ENCODE measurements at places on chromosomes 16 and 17. TPM values are rescaled to one million over a fixed set of nuclear protein-coding genes. Genes with fewer than 3 reads are reported as not detected.

DNA sequence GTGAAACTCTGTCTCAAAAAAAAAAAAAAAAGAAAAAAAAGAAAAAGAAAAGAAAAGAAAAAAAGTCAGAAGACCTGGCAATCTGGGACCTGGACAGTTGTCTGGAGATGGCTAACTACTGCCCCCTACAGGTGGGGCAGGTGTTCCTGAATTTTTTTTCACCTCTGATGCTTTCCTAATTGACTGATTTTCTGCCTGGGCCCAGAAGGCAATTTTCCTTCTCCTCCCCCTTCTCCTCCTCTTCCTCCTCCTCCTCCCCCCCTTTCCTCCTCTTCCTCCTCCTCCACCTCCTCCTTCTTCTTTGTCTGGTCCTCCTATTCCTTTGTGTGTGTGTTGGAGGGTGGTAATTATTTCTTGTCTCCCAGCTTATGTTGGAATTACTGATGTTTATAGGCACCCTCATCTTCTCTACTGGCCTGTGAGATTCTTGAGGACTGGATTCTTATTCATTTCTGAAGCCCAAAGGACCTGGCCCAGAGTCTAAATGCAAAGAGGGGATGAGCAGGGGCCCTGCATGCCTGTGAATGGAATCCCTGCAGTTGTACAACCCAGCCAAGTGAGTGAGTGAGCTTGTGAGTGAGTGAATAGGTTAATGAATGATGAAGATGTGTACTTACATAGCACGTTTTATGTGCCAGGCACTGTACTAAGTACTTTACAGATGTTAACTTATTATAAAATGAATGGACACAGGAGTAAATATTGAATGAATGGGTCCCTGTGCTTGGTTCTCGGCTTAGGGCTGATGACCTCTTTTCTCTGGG lies 26.9 kb downstream of the IRX5 start:
- DNase-seq, result no peak

GRCh38 chr16:79493911-79494310 lies 106.6 kb downstream of the MAF start:
- no peak for DNase-seq

DNA sequence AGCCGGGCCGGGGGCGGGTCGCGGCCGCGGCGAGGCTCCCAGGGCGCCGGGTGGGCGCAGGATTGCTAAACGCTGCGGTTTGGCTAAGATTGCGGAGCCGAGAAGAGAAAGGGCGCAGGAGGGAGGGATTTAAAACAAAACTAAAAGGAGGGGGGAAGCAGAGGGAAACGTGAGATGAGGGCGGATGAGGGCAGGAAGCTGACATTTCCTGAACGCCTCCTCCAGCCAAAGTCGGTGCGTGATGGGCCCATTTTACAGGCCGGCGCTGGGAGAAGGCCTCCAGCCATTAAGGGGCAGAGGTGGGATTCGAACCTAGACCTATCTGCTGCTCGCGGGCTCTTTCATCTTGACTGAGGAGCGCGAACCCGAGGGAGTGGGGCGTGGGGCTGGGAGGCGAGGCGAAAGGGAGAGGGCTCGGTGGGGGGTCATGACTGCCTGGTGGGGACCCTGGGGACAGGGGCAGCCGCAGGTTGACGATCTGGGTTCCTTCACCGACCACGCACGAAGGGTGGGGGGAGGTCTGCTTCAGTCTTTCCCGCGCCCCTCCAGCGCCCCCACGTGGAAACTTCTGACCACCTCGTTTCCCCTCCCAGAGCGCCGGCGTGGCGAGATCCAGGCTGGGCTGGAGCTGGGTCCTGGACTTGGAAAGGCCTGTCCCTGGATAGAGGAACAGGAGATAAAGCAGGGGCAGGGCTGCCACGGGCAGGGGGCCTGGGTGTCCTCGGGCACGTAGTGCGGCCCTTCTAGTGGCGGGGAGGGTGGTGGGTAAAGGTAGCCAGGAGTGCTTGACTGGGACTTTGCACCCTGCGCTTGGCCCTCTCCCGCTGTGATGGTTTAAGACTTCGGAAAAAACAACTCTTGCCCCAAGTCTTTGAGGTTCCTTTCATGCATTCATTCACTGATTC lies 3.8 kb upstream of the TAC4 start:
- DNase-seq, result no peak

DNA sequence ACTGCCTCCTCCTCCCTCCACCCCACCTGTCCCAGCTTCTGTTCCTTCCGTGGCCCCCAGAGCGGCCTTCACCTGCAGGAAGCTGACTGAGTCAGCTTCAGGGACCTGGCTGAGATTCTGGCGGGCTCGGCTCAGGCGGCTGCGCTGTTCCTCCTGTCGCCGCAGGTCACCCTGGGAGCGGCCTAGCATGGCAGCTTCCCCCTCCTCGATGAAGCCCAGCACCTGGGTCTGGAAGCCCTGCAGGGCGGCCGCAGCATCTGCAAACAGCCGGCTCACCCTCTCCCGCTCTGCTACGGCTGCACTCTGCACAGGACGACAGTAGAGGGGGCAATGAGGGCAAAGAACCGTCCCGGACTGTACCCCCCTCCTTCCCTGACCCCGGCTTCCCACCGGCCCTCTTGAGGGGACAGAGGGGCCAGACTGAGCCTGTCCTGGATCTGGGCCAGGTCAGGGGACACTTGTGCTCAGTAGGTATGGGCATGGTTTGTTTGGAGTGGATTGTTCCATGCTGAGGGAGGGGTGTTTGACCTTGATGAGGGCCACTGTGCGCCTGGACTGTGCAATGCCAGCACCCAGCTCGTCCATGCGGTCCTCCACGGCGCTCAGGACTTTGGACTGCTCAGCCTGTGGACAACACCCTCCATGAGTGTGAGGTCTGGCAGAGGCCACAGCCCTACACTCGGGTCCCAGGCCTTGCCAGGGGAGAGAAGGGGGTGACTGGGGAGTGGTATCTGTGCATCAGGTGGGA lies 2.0 kb downstream of the TRIM47 start:
- no peak for DNase-seq

GRCh38 chr16:22029632-22030031 lies 21.7 kb downstream of the MOSMO start:
- no peak for DNase-seq

DNA sequence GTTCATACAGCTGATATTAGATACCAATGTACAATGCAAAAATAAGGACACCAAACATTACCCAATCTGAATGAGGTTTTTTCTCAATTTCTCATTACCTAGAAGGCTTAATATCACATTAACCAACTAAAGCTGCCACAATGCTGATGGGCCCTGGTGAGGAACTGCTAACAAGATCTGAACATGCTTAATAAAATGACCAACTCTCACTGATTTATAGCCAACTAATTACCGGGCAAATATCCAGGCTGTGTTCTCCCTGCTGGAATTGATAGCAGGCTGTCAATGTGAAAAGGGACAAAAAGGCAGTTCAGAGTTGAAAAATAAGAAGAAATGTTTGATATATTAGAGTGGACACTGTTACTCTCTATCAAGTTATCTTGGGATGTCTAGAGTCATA lies 124.6 kb downstream of the TOX3 start:
- DNase-seq, result no peak

DNA sequence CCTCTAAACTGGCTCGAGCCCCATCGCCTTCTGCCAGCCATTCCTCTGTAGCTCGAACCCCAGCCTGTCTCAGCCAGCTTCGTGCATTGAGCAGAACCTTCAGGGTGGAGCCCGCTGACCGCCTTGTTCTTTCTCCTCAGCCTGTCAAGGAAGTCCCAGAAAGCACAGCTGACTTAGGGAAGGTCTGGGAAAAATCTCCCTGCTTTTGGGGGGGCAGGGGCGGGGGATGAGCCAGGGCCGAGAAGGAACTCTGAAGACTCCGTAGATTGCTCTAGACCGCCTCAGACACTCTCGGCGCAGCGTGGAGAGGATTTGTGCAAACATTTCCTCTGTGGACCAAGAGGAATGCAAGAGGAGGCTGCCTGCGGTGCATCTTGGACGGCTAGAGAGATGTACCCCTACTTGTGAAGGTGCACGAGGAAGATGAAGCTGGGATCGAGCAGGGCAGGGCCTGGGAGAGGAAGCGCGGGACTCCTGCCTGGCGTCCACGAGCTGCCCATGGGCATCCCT lies at the start of gene GLP2R:
Gene GLP2R (plus strand): TSS at position 284 of the 510 bp plus-strand sequence. CDS start 140 bp downstream, at position 424.
- DNase-seq, result no peak

DNA sequence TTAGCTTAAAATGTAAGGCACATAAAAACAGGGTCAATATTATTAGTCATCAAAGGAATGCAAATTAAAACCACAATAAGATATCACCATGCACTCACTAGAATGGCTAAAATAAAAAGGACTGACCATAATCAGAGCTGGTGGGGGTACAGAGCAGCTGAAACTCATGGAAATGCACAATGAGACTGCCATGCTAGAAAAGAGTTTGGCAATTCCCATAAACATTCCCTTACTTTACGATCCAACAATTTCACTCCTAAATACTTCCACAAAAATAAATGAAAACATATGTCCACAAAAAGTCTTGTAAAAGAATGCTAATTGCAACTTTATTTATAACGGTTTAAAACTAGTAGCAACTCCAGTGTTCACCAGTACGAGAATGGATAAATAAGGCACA lies 36.1 kb upstream of the ERCC4 start:
- no peak for DNase-seq

GRCh38 chr16:48682971-48683370 lies 73.0 kb upstream of the N4BP1 start:
- no peak for DNase-seq

DNA sequence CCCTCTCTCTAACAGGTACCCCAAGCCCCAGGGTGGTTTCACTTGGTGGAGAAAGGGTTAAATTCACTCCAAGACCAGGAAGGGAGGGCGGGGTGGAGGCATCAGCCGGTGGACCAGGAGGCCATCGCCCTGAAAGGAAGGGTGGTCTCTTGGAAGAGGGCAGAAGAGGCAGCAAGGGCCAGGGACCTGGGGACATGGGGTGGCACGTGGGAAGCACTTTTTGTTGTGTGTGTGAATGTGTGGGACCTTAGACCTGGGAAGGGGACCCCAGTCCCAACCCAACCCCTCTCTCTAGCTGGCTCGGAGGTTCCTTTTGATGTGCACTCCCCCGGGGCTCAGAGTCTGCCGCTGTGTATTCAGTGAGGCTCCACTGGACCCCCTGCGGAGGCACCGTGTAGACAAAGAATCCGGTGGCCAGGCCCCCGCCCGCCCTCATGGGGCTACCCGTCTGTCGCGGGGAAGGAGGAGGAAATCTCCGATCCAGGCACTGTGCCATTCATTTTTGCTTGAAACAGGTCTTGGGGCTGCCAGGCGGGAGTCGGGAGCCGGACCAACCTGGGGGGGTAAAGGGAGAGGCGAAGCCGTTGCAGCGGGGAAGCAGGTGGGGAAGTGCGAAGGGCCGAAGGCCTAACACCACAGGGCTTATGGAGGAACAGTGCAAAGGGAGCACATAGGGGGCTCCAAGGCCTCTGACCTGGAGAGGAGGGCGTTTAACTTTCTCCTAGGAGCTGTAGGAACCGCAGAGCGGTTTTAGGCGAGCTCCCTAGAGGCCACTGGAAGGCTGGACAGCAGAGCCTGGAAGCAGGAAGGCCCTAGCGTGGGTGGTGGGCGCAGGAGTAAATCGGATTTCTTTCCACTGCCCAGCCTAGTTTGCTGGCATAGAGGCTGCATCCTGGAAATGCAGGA lies 3.2 kb upstream of the WNT3 start:
- no peak for DNase-seq

DNA sequence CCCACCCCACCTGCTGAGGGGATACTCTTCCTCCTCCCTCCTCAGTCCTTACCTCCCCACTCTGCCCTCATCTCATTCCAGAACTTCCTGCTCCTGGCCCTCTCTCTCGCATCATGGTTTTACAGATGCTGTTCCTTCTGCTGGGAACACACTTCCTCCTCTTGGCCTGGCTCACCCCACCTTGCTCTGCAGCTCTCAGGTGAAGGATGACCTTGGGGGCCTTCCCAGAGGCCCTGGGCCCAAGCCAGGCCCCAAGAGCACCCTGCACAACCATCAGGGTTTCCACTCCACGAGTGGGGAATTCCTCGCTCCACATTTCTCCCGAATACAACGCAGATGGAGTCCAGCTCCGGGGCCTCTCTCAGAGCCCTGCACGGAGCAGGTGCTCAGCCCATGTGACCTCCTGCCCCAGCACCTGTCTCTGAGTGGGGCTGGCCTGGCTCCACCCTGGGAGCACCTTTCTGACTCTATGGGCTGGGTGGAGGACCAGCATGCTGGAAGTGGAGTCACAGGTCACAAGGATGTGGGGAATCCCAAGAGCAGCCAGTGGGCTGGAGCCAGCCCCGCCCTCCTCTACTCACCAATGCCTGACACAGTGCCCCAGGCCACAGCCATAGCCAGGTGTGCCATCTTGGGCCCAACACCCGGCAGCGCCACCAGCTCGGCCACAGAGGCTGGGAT lies 4.5 kb downstream of the NTHL1 start:
- DNase-seq, result no peak

GRCh38 chr16:70695331-70696070 lies 9.6 kb upstream of the MTSS2 start:
- DNase-seq, result no peak

DNA sequence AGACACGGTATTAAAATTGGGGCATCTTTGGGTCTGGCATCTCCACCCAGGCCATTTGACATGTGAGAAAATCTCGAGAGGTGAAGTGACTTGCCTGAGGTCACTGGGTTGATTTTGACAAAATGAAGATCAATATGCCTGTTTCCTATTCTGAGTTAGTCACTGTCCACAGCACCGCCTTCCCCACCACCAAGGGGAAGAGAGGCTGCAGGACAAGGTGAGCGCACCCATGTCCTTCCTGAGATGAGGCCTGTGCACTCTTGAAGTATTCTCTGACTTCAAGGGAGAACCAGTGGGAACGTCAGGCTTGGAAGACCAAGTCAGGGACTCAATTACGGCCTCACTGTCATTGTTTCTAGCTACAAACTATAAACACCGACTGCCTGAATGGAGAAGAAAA lies 49.9 kb upstream of the WSB1 start:
- DNase-seq, result no peak

- no peak for DNase-seq
These were observed 7.1 kb upstream of the AKTIP start for GRCh38 chr16:53509906-53510703.

GRCh38 chr17:18217412-18218015 lies 7.9 kb upstream of the LLGL1 start:
- no peak for DNase-seq

GRCh38 chr17:4582691-4583090 lies 1.6 kb upstream of the SMTNL2 start:
- no peak for DNase-seq

DNA sequence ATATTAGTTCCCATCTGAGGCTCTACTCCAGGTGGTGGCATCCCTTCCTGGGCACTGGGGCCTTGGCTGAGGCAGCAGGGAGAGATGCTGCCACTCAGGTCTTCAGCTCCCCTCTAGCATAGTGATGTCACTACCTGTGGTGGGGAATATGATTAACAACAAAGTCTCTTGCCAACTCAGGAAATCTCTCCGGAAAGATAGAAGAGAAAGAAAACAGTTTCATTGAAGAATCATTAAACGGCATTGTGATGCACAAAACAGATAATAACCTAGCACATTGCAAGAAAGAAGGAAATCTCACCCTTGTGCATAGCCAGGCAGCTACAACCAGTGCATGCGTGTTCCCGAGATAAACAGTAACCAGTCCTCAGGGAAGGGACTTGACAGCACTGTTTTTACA lies 12.2 kb upstream of the ZNF267 start:
- DNase-seq, result no peak

GRCh38 chr16:28875134-28876018 lies 2.9 kb upstream of the ATP2A1 start:
- DNase-seq, result no peak

- no peak for DNase-seq
These were observed 8.1 kb downstream of the GLIS2 start for GRCh38 chr16:4323845-4324488.

- no peak for DNase-seq
These were observed 8.3 kb downstream of the ANKRD40CL start for GRCh38 chr17:50758989-50759544.

The NGFR gene
- total RNA-seq, result 6.4 TPM

The CDH13 gene
- 6.9 TPM for total RNA-seq

The PRAC2 gene
- not detected for total RNA-seq

The SGSM2 gene
- total RNA-seq, result 24.3 TPM

The GAS2L2 gene
- total RNA-seq, result not detected

The AOC2 gene
- total RNA-seq, result 1.3 TPM

The ZNF785 gene
- 6.8 TPM for total RNA-seq

Data from esophagus squamous epithelium (tissue), 5 donors.